GM04503 (cell line): ENCODE measurements at places on chromosomes 4 and X.

GRCh38 chr4:7398104-7398423, 36.7 kb downstream of the PSAPL1 start:
- no peak for DNase-seq

- DNase-seq, result no peak
Observed at GRCh38 chrX:13305108-13305507, 14.7 kb downstream of the ATXN3L start.

GRCh38 chr4:60911127-60911526, 289.0 kb upstream of the ADGRL3 start:
- no peak for DNase-seq

DNA sequence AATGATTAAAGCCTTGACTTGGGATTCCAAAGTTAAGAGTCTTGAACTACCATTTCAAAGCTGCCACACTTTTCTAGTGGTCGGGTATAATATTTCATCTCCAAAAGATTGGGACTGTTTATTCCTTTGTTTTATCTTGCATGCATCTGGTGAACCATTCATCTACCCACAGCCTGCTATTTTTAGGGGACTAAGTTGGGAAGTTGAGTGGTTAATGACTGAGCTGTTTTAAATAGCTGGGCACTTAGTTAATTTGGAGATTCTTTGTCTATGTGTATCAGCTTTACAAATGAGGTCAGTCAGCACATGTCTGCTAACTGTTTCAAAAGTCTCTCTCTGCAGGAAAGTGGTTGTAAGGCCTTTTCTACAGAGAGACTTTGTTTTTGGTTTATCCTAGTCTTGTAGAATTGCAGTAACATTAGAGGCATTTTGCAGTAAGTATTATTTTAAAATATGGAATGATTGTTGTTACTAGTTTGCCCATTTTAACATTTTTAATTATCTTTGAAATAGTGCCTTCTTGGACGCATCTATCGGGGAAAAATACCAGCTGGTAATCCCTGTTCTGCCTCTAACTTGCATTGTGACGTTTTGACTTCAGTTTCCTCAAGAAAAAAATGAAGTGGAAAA, 8.2 kb downstream of the BMP2K start:
- peak; percentile 85 for DNase-seq

- DNase-seq, result no peak
Observed at GRCh38 chr4:1767770-1768366, 25.2 kb upstream of the FGFR3 start.

GRCh38 chr4:43766648-43767047, 682.0 kb downstream of the KCTD8 start:
- no peak for DNase-seq

- DNase-seq, result no peak
Observed at GRCh38 chr4:47945930-47946726, 31.7 kb upstream of the NFXL1 start.

- DNase-seq, result no peak
Observed at GRCh38 chr4:148730766-148731165, 288.6 kb upstream of the NR3C2 start.

DNA sequence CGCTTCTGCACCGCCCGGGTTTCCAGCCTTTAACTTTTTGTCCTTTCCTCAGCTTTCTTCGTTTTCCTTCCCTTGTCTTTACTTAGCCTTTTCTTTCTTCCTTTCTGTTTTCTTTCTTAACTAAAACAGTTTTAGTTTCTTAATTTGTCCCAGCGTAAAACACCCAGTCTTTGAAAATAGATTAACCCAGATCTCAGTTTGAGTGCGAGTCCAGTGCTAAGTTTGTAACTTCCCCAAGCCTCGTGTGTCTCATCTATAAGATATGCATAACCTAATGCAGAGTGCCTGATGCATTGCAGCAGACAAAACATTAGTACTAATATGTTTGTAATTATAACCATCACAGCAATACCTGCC, 460 bp upstream of the GEMIN8 start:
- no peak for DNase-seq

DNA sequence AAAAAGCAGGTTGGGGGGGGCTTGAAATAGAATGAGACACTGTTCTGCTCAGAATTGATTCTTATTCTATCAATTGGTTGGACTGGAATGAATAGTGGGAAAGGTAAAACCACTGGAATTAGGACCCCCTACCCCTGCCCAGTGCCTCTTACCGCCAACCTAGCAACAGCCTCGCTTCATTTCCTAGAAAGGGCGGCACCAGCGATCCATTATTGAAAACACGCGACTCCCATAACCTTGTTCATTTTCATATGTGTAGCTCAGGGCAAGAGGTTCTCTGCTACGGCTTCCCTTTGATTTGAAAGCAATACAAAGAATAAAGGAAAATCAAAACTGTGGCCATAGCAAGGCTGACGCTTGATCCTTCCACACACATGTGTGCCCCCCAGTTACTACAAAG, 33.7 kb downstream of the IDS start:
- DNase-seq, result no peak

DNA sequence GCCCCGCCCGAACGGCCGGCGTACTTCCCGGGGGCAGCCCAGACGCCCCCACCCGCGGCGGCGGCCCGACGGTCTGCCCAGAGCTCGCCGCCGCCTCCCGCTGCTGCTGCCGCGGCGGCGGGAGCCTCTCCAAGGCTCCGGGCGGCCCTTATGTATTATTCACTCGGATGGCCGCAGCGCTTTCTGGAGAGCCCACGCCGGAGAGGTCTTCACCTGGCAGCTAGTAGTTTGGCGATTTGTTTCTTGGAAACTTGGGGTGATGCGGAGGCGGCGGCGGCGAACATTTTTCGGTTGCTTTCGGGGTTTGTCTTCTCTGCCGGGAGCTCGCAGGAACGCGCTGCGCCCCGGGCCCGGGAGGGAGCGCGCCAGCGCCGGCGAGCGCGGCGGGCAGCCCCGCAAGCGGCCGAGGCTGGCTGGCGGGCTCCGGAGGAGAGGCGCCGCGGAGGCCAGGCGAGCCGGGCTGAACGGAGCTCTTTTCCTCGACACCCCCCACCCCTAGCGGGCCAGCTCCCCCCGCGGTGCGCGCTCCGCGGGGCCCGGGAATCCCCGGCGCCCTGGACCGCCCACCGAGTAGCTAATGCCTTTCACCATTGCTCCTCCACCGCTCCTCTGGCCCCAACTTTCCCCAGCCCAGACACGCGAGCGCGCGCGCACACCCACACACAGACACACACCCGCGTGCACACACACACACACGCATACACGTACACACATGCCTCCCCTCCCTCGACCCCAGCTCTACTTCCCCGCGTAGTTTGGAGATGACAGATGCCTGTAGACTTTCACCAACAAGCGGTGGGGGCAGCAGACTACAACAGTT, 113.5 kb downstream of the DHX15 start:
- no peak for DNase-seq

GRCh38 chr4:121860121-121860520, 10.2 kb downstream of the BBS7 start:
- DNase-seq, result no peak

DNA sequence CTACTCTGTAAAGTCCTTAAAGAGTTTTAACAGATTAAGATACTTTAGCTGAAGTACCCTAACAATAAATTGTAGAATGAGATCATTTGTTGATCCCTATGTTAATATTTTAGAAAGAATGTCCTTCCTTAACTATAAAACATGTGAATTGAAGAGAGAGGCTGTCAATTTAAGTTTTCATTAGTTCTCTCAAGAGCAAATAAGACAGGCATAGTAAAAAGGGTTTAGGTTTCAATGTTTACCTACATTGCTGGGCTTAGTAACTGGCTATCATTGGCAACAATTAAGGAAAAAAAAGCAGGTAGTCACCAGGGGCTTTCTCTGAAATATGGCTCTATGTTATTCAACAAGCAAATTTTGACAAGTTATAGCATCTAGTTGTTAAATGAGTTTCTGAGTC, 91.5 kb downstream of the ATRX start:
- no peak for DNase-seq

- no peak for DNase-seq
Observed at GRCh38 chr4:24382381-24382780, 202.0 kb downstream of the DHX15 start.

- DNase-seq, result no peak
Observed at GRCh38 chr4:288891-289290, 16.4 kb downstream of the ZNF732 start.

DNA sequence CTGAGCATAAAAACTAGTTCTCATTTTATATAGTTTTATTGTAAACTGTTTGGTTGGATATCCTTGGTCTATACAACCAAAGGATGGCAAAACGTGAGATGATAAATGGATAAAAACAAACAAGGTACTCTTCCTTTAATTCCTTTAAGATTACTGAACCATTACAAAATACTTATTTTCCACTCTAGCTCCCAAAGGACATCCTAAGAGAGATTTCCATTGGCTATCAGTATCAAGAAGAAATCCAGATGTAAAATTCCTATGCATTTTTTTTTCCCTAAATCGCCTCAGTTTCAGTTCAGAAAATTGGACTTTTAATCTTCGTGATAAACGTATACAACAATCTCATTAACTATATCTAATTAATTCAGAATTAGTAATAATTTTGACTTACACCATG, 2.3 kb downstream of the FBXL5 start:
- no peak for DNase-seq

DNA sequence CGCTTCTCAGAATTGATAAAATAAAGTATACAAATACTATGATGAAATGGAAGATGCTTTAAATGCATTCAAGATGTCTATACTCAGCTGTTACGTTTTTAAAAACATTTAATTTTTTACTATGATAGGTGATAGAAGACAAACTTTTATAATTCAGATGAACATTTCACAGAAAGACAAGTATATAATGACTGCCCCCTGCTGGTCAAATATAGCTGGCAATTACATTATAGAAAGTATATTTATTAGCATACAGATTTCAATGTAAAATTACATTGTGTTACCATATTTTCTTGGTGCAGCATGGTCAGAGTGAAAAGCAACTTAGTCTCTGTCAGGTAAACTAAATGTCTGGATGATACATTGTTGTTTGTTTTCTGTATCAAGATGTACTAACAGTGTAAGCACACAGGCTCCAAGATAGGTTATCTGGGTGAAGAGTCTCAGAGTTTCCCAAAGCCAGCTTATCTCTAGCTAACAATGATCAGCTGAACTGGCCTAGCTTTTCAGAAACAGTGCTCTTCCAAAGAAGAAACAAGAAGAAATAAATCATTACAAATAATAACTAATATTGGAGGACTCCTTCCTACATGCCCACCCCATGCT, 54.1 kb downstream of the SRPX start:
- DNase-seq, result no peak

DNA sequence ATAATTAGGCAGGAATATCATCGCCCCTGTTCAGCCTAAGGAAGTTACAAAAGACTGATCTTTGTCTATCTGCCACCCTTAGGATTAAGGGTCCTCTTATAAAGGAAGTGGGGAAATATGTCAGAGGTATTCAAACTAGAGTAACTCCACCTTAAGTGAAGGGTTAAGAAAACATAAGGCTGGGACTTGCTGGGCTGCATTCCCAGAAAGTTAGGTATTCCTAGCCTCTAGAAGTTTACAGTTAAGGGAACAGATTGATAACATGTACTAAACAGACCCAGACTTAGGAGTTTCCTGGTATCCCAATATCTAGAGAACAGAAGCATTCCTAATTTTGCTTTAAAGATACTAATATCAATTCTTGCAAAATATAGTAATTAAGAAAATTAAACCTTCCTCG, 6.0 kb downstream of the CXCL2 start:
- DNase-seq, result no peak

GRCh38 chr4:42396752-42397634, at the start of gene SHISA3:
Gene SHISA3 (plus strand): TSS chr4:42397488. CDS start chr4:42398057, 569 bp downstream.
- no peak for DNase-seq

DNA sequence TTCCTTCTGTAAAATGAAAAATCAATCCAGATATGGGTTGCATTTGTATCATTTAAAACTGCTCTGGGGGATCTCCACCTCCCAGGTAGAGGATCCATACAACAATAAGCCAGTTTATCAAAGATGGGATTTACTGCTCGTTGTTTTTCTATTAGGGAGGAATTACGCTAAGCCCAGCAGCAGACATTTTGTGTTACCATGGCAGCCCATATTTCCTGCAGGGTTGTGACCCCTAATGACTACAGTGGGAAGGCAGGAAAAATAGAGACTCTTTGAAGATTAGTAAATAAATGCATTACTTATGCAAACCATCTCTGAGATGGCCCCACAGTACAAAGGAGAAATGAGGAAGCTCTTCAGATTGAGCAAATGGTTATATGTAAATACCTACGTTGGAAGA, 253.4 kb upstream of the GPR101 start:
- DNase-seq, result no peak

- no peak for DNase-seq
Observed at GRCh38 chr4:47383829-47384427, 79.6 kb downstream of the COMMD8 start.

DNA sequence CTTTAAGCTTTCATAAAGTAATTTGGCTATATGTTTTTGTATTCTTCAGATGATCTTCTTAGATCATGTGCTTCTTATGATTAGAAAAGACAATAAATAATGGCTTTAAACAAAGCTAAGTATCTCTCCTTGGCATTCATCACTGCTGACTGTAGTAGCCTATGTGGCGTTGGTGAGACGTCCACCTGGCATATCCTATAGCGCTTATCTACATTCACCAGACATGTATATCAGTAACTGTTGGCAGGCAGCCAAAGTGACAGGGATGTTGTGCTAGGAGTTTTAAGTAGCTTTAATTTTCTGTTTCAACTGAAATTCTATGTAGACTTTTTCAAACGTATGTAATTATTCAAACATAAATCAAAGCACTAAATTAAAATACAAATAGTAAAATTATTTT, 276.4 kb downstream of the IL15 start:
- DNase-seq, result no peak

GRCh38 chrX:149383852-149384251, 121.3 kb downstream of the IDS start:
- no peak for DNase-seq

DNA sequence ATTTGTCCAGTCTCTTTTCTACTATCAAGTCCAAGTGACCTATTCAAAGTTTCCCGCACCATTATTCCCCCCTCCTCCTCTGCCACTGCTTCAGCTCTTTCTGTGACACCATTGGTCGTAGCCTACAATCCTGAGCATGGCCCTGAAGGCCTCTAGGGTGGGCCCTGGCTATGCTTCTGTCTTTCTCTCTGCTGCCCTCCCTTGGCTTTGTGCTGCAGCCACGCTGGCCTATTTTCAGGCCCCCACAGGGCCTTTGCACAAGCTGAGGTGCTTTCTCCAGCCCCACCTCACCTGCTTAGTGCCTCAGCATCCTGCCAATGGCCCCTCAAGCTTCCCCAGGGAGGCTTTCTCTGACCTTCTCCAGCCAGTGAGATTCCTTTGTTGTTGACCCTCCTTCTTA, 156.5 kb downstream of the NHS start:
- no peak for DNase-seq

- no peak for DNase-seq
Observed at GRCh38 chr4:152478461-152479237, 57.2 kb downstream of the FBXW7 start.

DNA sequence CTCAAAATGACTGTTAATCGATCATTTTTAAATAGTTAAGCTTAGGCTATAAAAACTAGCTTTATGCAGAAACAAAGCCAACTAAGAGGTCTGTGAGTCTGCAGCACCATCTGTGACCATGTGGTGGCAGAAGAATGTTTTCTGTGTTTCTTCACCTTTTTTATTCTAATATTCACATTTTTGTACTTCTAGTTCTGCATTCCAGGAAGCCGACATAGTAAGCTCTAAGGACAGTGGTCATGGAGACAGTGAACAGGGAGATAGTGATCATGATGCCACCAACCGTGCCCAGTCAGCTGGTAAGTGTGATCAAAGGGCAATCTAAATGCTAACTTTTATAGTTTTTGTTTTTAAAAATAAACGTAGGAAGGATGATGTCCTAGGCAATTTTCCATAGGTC, 5.6 kb downstream of the PCDH10 start:
- no peak for DNase-seq
